ENCODE measurements at places on chromosomes 12 and 14. TPM values are rescaled to one million over a fixed set of nuclear protein-coding genes. Genes with fewer than 3 reads are reported as not detected.

- DNase-seq, result peak; percentile 32
These were observed 138.7 kb downstream of the PHLDA1 start for GRCh38 chr12:75892731-75893408.

DNA sequence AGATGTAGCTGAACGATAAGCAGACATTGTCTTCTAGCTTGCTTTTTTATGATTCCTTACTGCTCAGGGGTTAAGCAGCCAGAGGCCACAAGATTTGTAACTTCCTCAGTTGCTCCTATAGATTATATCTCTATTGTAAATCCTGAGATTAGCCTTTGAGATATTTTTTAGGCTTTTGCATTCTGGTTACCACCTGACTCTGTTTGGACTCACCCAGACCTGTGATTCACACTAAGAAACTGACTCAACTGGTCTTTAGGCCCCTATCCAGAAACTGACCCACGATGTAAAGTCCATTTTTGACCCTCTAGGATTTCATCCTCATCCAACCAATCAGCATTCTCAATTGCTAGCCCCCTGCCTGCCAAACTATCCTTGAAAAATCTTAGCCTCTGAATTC is 194.4 kb downstream of the RASSF9 start:
- DNase-seq, result no peak

DNA sequence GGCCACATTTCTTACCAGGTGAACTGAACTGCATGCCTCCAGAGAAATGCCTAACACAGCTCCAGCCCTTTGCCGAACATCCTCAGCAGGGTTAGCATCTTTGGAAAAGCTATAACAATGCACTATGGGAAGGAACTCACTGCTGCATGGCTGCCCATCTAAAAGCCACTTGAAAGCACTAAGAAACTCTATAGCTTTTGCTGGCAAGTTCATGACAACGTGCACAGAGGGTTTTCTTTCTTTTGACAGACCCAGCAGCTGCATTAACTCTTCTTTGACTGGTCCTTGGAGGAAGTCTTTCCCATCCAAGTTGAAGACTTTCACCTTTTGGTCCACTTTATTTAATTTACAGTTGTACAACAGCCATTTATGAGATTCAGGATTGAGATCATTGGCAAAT is 5.3 kb downstream of the TRMT5 start:
- no peak for DNase-seq

DNA sequence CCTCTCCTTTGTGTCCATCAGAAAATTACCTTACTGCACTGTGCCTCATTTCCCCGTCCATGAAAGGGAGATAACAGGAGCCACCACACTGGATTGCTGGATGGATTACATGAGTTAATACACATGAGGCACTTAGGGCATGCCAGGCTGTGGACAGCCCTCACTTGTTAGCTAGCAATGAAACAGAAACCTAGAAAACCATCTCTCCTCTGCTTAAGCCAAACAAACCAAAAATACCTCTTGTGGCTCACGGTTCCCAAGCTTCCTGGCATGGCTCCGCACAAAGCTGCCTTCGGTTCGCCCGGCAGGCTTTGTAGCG is 660 bp upstream of the HCFC2 start:
- DNase-seq, result no peak

DNA sequence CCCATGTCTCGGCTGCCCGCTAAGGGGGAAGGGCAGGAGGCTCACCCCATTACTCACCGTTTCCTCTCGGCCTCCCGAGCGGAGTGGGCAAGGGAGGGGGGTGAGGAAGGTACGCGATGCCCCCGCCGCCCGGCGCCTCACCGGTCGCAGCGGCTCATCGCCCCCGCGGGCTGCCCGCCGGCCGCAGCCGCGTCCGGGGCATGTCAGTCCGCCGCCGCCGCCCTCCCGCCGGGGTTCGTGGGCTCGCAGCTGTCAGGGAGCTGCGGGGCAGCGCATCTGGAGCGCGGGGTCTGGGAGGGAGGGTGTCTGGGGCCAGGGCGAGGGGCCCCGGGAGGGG is 461 bp downstream of the SLC8A3 start:
- peak; percentile 6 for DNase-seq

- DNase-seq, result no peak
These were observed 67.9 kb downstream of the TMEM30B start for GRCh38 chr14:61213191-61213621.

Gene STON2
- total RNA-seq, result not detected

Gene ZNF891
- total RNA-seq, result 0.10 TPM

Gene TGFB3
- 0.56 TPM for total RNA-seq

Gene DPF3
- 5.6 TPM for total RNA-seq

Gene EMP1
- 326 TPM for total RNA-seq

Data from MG63 (cell line).